Osteocyte (in vitro differentiated cells): ENCODE measurements at places on chromosomes 4 and X. TPM values are rescaled to one million over a fixed set of nuclear protein-coding genes. Genes with fewer than 3 reads are reported as not detected.
A peak's percentile ranks its signal among the peaks of the same experiment; 100 is the strongest.

GRCh38 chr4:104596189-104596588, 101.5 kb upstream of the CXXC4 start:
- no peak overlapping the region for H3K27ac ChIP-seq
- no peaks in the 10 kb centered on the region for H3K36me3 ChIP-seq
- no peaks in the 10 kb centered on the region for H3K27me3 ChIP-seq
- no peaks in the 10 kb centered on the region for H3K4me1 ChIP-seq
- no peak overlapping the region for H3K4me3 ChIP-seq

- no peaks in the 10 kb centered on the region for H3K4me1 ChIP-seq
- H3K27ac ChIP-seq: no peak overlapping the region
- no peaks in the 10 kb centered on the region for H3K36me3 ChIP-seq
- no peak overlapping the region for H3K4me3 ChIP-seq
- DNase-seq: no peak
These were observed 239.0 kb upstream of the HTR2C start for GRCh38 chrX:114344756-114345349.

- DNase-seq: no peak
- no peaks in the 10 kb centered on the region for H3K36me3 ChIP-seq
- no peaks in the 10 kb centered on the region for H3K4me1 ChIP-seq
- H3K4me3 ChIP-seq: no peak overlapping the region
These were observed 16.1 kb downstream of the TNIP3 start for GRCh38 chr4:121148000-121148399.

DNA sequence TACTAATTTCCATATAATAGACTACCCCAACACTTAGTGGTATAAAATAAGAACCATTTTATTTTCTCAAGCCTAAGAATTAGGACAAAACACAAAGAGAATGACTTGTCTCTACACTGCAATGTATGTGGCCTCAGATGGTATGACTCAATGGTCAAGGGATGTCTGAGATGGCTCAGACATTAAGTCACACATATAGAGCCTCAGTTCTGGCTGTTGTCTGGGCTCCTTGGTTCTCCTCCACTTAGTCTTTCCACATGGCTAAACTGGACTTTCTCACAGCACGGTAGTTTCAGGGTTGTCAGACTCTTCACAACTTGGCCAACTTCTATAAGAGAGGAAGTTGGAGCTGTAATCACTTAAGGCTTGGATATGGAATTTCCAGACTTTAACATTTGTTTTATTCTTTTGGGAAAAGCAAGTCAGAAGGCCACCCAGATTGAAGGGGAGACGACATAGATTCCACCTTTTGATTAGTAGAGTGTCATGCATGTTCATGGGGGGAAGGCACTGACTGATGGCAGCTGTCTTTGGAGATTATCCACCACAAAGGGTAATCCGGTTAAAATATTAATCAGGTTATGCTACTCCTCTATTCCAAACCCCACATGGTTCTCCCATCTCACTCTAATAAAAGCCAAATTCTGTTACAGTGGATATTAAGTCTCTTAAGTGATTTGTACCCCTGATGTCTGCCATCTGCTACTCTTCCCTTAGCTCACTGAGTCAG, 9.4 kb downstream of the IL15 start:
- no peaks in the 10 kb centered on the region for H3K27me3 ChIP-seq
- H3K36me3 ChIP-seq: no peaks in the 10 kb centered on the region
- H3K27ac ChIP-seq: no peak overlapping the region
- no peak for DNase-seq

Gene RPA4
- 0.24 and 0.56 TPM in 2 replicates for total RNA-seq

DNA sequence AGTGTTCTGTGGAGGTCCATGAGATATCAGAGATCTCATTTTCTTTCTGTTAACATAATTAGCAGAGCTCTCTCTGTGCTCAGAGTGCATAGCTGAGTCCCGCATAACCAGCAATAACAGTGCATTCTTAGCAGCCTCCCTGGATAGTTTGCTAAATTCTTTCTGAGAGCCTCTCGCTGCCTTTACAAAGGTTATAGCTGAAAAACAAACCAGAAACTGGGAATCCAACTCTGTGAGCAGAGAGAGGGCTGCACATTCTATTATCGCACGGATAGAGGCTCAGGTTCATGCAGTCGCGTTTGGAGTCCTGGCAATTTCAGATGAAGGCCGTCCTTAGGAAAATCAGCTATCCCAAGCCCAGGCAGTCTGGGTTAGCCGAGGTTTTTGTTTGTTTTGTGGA, 1.2 kb downstream of the ENPP6 start:
- H3K27me3 ChIP-seq: peaks cover 24% of the 10 kb centered on the region
- H3K27ac ChIP-seq: no peak overlapping the region
- H3K4me1 ChIP-seq: no peaks in the 10 kb centered on the region
- no peak for DNase-seq
- no peak overlapping the region for H3K4me3 ChIP-seq

Gene DOCK11
- 24.8 and 27.2 TPM in 2 replicates for total RNA-seq

DNA sequence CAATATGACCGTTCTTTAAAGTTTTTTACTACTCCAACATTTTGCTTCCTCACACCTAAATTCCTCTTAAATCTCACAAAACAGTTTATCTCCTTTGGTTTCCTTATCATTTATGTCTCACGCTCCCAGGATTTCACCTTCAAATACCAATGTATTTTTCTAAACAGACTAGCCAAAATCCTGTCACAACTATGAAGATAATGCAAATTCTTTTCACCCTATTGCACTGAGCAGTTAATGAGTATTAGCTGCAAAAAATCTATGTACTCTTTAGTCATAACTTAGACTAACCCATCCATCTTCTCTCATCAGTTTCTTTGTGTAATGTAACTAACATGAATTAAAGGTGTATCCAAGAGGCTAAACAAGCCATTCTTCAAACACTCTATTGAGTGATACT, 151.3 kb downstream of the COMMD8 start:
- no peak for DNase-seq
- no peaks in the 10 kb centered on the region for H3K36me3 ChIP-seq
- H3K4me1 ChIP-seq: no peaks in the 10 kb centered on the region

DNA sequence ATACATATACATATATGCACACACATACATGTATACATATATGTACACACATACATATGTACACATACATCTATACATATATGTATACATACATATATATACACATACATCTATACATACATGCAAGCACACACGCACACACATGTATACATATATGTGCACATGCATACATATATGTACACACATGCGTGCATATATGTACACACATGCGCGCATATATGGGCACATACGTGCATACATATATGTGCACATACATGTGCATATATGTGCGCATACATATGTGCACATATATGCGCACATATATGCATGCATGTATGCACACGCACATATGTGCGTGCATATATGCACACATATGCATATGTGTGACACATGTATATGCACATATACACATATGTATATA, 7.3 kb upstream of the MPC1L start:
- no peaks in the 10 kb centered on the region for H3K27me3 ChIP-seq
- no peak overlapping the region for H3K4me3 ChIP-seq
- no peak overlapping the region for H3K27ac ChIP-seq
- no peak for DNase-seq
- no peaks in the 10 kb centered on the region for H3K36me3 ChIP-seq

Gene ZRSR2
- total RNA-seq: 14.0 and 16.3 TPM in 2 replicates

- H3K27me3 ChIP-seq: no peaks in the 10 kb centered on the region
- peaks cover 2% of the 10 kb centered on the region for H3K4me1 ChIP-seq
- H3K4me3 ChIP-seq: no peak overlapping the region
- no peak overlapping the region for H3K27ac ChIP-seq
- H3K36me3 ChIP-seq: no peaks in the 10 kb centered on the region
- no peak for DNase-seq
These were observed 219.3 kb upstream of the JADE1 start for GRCh38 chr4:128590034-128590740.

Gene XK
- total RNA-seq: not detected in 2 replicates

Gene TMEM150C
- total RNA-seq: 1.3 and 1.6 TPM in 2 replicates

DNA sequence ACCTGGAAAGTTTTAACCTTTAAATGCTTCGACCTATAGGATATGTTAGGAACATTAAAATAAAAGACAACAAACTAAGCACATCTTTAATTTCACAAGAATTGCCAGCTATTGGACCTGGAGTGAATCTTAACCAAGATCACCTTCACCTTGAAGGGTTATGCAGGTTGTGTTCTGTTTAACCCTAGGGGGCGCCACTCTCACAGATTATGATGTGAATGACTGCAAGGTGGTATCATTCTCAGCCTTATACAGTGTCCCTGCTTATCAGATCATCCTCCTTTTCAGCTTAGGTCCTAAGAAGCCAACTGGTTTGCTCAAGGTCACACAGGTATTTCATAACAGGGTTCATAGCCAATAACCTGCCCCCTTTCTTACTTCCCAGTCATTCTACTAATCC, 23.5 kb downstream of the INTS6L start:
- no peaks in the 10 kb centered on the region for H3K4me1 ChIP-seq
- H3K36me3 ChIP-seq: peaks cover 2% of the 10 kb centered on the region

DNA sequence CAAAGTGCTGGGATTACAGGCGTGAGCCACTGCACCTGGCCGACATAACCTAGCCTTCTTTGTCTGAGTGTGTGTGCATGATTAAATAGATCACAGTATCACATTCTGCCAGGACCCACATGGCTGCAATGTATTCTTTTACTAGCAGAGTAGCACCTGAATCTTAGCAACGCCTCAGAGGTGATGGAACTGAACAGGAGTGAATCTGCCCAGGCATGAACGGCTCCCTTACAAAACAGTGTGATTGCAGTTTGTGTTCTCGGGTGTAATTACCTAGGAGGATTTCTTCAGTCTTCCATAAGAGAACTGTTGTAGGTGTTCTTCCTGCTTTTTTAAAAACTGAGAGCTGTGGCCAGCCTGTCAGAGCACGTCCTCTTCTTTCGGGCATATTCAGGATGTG, 122.7 kb upstream of the STS start:
- H3K4me3 ChIP-seq: no peak overlapping the region
- H3K27me3 ChIP-seq: no peaks in the 10 kb centered on the region

Gene CSAG3
- not detected in 2 replicates for total RNA-seq

- peaks cover 63% of the 10 kb centered on the region for H3K4me1 ChIP-seq
- H3K36me3 ChIP-seq: peaks cover 4% of the 10 kb centered on the region
- H3K27ac ChIP-seq: peak overlapping the region; percentile 32
- H3K4me3 ChIP-seq: peak overlapping the region; percentile 2
These were observed 4.2 kb downstream of the TLL1 start for GRCh38 chr4:165877286-165877685.

DNA sequence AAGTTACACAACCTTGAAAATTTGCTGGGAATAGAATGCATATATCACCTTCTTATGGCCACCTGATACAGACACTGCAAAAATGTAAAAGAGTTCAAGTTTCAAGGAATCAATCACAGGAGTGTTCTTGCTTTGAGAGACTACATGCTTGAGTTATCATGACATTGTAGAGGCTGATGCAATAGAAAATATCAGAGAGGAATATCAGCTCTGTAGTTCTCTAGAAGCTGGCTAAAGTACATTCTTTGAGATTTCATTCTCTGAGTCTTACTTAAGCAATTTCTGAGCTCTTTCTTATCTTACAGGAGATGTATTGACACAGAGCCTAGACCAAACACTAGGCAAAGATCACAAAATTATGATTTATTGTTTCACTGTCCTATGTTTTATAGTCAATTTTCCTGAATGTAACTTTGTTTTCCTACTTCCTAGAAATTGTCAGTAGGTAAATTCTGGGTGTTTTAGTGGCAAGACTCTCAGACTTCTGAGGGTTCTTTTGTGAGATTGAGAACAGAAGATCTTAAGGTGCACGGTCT, 152.1 kb upstream of the HPGD start:
- DNase-seq: no peak
- no peak overlapping the region for H3K4me3 ChIP-seq
- H3K4me1 ChIP-seq: no peaks in the 10 kb centered on the region
- H3K27me3 ChIP-seq: peaks cover 23% of the 10 kb centered on the region

DNA sequence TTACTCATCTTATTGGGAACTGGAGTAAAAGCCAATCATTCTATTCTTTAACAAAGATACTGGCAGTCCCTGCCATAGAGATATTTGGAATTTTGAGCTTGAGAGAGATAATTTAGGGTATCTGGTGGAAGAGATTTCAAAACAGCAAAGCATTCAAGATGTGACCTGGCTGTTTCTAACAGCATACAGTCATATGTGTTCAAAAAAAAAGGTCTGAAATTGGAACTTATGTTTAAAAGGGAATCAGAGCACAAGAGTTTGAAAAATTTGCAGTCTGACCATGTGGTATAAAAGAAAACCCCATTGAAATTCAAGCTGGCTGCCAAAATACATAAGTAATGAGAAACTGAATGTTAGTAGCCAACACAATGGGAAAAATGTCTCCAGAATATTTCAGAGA, 42.2 kb downstream of the UGT2B10 start:
- no peak overlapping the region for H3K27ac ChIP-seq
- H3K4me3 ChIP-seq: no peak overlapping the region
- H3K4me1 ChIP-seq: no peaks in the 10 kb centered on the region
- no peaks in the 10 kb centered on the region for H3K27me3 ChIP-seq

DNA sequence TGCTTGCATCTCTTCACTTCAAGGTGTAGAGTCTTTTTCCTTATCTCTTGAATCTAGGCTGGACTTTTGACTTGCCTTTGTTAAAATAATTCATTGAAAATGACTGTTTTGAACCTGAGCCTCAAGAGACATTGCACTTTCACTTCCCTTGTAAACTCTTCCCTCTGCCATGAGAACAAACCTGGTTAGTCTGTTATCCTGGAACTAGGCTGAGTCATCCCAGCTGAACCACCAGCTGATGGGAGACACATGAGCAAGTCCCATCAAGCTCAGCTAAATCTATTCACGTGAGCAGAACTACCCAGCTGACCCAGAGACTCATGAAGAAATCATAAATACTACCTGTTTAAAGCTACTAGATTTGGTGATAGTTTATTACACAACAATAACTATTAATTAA, 202.3 kb upstream of the CENPE start:
- peaks cover 2% of the 10 kb centered on the region for H3K27me3 ChIP-seq
- DNase-seq: no peak
- no peak overlapping the region for H3K27ac ChIP-seq

DNA sequence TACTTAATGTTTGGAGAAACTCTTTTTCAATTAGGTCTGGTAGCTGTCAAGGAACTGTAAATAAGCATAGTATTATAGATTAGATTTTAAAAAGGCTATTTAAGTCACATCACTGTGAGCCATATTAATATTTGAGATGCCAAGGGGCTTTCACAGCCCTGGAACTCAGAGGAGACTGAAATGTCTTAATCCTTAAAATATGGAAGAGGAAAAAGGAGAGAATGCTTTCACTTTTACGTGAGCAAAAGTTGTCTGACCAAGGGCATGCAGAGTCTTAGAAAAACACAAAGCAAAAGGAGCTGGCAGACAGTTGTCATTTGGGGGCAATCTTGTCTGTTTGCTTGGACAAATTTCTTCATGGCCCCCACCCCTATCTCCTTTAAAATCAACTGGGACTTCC, 253.2 kb upstream of the IGFBP7 start:
- H3K36me3 ChIP-seq: no peaks in the 10 kb centered on the region
- H3K27ac ChIP-seq: peak overlapping the region; percentile 28
- H3K4me3 ChIP-seq: no peak overlapping the region
- H3K27me3 ChIP-seq: peaks cover 8% of the 10 kb centered on the region
- no peak for DNase-seq

DNA sequence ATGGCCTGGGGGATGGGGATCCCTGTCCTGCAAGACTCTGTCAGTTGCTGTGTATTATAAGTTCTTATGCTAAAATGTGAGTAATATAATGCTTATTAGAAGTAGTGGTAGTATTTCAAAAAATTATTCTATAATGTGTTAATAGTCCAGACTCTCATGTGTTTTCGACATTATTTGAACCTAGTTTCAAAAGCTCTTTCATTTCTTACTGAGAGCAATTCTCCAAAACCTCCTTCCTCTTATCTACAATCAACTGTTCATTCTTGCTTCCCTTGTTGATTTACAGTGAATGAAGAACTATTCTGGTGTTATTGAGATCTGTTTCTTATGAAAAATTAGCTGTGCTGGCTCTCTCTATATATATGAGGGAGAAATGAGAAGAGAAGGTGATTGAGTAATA, 32.9 kb upstream of the PTPN13 start:
- H3K27me3 ChIP-seq: no peaks in the 10 kb centered on the region
- peaks cover 21% of the 10 kb centered on the region for H3K4me1 ChIP-seq
- DNase-seq: no peak
- H3K4me3 ChIP-seq: no peak overlapping the region
- no peak overlapping the region for H3K27ac ChIP-seq
- H3K36me3 ChIP-seq: no peaks in the 10 kb centered on the region
